ENCODE measurements at places on chromosomes 4 and X.

- DNase-seq = no peak
Measured at GRCh38 chr4:64016893-64017292, 392.4 kb downstream of the TECRL start.

DNA sequence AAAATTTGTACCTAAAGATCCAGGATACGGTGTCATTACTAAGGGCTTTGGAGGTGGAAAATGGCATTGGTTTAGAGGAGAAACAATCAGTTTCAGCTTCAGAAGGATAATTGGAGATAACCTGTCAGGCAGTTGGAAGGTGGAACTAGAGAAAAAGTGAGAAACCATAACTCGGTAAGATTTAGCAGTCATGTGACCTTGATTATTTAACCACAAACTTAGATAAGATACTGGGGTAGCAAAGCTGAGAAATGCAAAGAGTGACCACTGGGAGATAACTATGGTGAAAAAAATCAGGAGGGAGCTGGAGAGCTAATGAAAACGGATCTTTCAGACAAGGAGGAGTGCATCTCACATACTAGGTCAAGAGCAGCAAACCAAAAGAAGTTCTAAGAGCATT, 58.3 kb upstream of the SMARCA5 start:
- DNase-seq = no peak

DNA sequence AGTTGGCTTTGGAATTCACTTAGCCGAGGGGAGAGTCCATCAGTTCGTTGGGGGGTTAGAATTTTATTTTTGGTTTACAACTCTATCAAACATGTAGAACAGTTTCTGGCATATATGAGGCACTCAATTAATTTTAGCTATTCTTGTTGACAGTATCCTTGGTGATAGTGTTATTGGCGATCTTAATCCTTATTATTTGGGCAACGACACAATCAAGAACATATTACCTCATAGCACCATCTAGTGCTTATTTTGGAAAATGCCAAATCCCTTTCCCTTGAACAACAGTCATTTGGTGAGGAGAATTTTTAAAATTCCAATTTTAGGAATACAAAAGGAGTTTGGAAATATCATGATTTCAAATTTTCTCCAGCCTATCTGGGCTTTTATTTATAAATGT, 17.9 kb upstream of the PGRMC1 start:
- no peak for DNase-seq

GRCh38 chr4:84856468-84857049, 109.9 kb downstream of the WDFY3 start:
- no peak for DNase-seq

DNA sequence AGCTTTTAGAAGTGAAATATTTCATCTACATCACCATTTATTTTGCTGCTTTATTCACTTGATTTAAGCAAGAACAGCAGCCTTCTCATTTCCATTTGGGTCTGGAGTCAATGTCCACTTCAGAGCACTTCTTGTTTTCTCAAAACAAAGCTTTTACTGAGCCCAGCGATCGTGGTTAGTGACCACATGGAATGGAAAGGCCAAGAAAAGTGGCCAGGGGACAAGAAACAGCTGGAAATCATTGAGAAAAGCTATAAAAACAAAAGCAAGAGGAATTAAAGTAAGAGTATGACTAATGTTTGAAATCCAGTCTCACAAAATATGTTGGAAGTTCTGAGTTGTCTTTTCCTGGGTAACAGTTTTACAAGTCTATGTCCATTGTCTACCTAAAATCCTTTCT, 328.4 kb upstream of the INTU start:
- DNase-seq = no peak

GRCh38 chr4:141346144-141346543, 125.4 kb downstream of the ZNF330 start:
- DNase-seq = peak; percentile 14

DNA sequence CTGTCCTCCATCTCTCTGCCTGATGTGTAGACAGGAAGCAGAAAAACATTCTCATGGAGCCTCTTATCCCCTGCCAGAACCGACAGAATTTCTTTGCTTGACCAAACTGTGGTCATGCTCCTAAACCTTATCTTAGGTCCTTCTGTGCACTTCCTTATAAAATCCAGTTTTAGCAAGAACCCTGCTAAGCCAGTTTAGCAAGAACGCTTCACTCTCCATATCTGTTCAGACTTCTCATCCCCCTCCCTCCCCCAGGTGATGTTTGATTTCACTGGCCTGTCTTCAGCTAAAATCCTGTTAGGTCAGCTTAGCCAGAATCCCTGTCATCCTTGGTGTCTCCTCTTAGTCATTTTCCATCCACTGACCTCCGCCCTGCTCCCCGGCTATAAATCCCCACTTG, 1130.9 kb upstream of the PRKX start:
- DNase-seq = no peak

DNA sequence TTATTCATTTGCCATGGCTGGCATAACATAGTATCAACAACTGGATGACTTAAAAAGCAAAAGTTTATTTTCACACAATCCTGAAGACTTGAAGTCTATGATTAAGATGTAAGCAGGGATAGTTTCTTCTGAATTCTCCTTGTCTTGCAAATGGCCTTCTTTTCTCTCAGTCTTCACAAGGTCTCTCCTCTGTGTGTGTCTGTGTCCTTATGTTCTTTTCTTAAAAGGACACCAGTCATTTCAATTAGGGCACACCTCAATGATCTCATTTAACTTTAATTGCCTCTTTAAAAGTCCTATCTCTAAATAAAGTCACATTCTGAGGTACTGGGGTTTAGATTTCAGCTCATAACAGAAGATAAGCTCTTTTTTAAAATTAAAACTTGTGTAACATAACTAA, 399.7 kb downstream of the PABPC4L start:
- DNase-seq = peak; percentile 92

- DNase-seq = no peak
Measured at GRCh38 chrX:63746278-63746677, 38.7 kb downstream of the ARHGEF9 start.

DNA sequence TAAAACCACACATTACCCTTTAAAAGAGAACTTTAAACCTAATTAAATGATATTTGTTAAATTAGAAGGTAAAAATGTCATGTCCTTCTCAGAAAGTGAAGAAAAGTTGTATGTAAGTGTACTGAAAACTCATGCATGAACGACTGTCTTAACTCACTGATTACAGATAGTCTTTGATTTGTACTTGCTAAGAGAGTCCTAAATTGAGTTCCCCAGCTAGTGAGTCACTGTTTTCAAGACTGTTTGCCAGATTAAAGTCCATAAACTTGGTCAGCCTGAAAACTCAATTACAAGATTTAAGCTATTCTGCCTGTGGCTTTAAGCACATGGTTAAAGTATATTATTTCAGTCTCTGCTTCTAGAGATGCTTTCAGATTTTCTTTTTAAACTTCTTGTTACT, 124.9 kb upstream of the ZCCHC13 start:
- no peak for DNase-seq

GRCh38 chr4:175431694-175432093, 380.4 kb downstream of the GPM6A start:
- no peak for DNase-seq
